ENCODE measurements at places on chromosomes 3 and 15. TPM values are rescaled to one million over a fixed set of nuclear protein-coding genes. Genes with fewer than 3 reads are reported as not detected.
A peak's percentile ranks its signal among the peaks of the same experiment; 100 is the strongest.

CPLX3 gene
- total RNA-seq: not detected

MESP1 gene
- 1.3 TPM for total RNA-seq

ABHD5 gene
- 48.5 TPM for total RNA-seq

RAD51 gene
- total RNA-seq: 0.77 TPM

BTD gene
- 18.0 TPM for total RNA-seq

DNA sequence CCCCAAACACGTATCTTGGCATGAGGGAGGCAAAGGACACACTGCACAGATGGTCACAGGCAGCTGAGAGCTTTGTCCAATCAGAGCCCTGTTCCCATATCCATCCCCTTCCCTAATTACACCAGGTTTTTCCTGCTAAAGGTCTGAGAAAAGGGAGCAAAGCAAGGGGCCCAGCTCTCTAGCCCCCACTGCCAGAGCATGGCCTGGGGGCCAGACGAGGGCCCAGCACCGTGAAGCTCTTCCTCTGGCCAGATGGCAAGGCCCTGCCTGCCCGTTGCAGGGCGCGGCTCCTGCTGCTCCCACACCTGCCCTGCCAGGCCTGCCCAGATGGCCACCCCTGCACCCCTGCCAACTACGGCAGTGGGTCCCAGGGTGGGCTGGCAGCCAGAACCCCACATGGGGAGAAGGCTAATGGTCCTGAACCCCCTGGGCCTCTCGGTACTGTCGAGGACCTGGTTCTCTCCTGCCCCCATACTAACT is 3.2 kb downstream of the SHF start:
- DNase-seq: no peak

DNA sequence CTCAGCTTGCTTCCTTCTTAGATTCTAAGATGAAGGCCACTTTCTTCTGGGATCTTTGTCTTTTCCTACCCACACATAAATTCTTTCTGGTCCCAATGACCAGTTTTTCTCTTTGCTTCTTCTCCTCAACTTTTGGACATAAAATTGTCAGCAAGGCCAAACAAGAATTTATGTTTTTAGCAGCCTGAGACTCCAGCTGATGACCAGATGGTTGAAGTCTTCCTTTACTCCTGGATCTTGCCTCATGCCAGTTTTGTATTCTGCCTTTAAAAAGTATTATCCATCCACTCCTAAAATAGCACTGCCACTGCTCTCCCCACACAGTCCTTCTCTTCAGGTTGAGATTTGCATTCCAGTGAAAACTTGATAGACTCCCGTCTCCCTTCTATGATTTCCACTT is 236.0 kb downstream of the VPS13C start:
- no peak for DNase-seq

DNA sequence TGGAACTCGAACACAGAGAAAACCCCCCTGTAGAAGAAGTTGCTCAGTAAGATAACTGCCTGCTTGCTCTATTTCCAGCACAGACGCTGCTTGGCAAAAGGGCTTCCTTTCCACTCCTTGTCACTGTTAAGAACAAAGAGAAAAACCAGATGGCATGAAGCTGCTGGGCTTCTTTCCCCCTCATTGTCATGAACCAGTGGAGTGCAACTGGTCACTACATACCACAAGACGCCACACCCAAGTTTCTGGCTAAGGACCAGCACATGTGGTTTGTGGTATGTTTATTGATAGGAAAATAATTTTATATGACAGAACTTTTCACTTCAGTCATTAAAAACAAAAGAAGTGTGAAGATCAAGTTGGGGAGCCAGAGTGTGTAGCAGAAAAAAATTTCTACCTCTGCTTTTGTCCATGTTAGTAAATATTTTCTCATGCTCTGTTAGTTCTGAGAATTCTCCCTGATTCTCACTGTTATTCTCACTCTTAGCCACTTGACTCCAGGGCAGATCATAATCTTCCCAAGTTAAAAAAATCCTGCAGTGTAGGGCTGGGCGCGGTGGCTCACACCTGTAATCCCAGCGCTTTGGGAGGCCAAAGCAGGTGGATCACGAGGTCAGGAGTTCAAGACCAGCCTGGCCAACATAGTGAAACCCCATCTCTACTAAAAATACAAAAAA is 37.9 kb downstream of the CLK3 start:
- peak; percentile 87 for DNase-seq

DNA sequence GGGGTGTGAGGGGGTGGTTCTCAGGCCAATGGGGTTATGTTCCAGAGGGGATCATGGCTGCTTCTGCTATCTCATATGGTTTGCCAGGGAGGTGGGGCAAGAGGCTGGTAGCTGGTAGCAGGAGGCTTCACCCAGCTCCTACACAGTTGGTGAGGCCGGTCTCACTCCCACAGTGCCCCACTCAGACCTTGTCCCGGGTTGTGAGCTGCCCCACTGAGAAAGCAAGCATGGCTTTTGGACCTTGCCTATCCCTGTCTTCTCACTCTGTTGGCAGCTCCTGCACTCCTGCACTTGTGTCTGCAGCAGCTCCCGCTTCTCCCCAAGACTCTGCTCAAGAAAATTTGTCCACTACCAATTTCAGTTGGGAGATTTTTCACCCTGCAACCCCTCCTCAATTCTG is 46.1 kb downstream of the MYRIP start:
- no peak for DNase-seq

- no peak for DNase-seq
Observed at GRCh38 chr15:79222808-79223207, 59.7 kb upstream of the ANKRD34C start.

DNA sequence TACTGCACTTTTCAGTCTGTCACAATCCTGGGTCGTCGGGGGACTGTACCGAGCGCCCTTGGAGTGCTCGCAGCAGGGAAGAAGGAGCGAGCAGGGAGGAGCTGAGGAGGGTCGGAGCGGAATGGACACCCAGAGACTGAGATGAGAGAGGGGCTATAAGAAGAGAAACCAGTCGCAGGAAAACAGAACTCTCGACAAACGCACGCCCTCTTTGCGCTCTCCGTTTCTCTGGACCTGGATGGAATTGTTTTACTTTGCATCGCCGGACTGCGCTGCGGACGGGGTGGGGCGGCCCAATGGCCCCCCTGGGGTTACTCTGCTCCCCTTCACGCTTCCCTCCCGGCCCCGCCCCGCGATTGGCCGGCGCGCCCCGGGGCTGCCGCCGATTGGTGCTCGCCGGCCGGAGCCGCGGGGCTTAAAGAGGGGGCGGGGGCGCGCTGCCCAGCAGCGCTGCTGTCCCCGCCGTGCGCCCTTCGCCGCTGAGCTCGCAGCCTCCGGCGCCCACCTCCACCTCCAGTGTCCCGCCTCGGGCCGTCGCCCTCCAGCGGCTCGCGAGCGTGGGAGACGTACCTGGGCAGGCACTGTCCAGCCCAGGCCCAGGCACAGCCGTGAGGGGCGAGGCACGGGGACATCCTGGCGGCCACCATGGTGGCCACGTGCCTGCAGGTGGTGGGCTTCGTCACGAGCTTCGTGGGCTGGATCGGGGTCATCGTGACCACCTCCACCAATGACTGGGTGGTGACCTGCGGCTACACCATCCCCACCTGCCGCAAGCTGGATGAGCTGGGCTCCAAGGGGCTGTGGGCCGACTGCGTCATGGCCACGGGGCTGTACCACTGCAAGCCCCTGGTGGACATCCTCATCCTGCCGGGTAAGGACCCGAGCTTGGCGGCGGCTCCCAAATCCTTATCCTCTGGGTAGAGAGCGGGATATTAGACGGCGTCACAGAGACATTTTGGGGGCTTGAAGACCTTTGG is at the start of gene CLDN11:
CLDN11 (plus strand) TSS at position 447 of the 977 bp plus-strand sequence; CDS start at position 646, 199 bp downstream.
- DNase-seq: peak; percentile 63

- DNase-seq: no peak
Observed at GRCh38 chr15:69443032-69443611, 9.5 kb upstream of the RPLP1 start.

DNA sequence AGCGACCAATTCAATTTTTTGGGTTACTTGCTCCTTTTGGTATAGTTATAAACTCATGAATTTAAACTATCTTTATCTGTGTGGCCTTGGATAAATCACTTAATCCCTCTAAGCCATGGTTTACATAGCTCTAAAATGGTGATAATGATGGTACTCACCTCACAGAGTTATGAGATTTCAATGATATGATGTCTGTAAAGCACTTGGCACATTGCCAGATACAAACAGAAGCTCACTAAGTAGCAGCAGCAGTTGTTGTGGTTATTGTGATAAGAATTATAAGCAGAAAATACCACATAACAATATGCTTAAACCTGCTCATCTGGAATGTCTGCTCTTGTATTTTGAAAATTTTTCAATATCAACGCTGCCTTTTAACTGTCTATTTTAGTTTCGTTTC is 185.1 kb upstream of the SNTN start:
- DNase-seq: no peak

DNA sequence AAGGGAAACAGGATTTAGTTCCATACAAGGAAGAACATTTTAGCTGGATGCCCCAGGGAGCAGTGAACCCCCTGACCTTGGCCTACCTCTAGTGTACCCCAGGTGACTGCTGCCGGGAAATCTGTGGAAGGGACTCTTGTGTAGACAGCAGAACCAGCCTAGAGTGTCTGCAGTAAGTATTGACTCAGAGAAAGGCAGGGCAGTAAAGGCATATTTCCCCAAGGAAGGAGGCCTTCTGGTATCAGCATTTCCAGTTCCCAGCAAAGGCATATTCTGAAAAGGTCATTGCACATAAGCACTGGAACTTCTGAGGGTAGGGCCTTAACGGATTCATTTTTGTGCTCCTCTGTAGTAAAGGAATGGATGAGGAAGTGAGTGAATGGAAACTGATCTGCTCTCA is 246.2 kb downstream of the FAM43A start:
- no peak for DNase-seq

GRCh38 chr3:190589326-190589725 is 75.4 kb downstream of the IL1RAP start:
- no peak for DNase-seq

DNA sequence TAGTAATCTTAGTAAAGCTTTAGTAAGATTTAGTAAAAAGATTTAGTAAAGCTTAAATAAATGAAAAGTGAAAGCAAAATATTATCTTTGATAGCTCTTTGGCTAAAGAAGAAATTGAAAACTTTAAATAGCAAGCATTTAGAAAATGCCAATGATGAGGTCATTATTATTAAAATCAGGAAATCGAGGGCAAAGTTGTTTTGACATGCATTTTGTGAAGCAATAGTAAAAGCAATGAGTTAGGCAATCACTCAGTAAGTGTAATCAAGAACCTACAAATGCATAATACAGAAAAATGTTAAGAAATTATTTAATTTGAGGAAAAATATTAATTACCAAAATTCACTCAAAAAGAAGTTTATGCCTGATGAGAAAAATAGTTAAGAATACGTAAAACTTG is 280.3 kb upstream of the MME start:
- DNase-seq: peak; percentile 73

DNA sequence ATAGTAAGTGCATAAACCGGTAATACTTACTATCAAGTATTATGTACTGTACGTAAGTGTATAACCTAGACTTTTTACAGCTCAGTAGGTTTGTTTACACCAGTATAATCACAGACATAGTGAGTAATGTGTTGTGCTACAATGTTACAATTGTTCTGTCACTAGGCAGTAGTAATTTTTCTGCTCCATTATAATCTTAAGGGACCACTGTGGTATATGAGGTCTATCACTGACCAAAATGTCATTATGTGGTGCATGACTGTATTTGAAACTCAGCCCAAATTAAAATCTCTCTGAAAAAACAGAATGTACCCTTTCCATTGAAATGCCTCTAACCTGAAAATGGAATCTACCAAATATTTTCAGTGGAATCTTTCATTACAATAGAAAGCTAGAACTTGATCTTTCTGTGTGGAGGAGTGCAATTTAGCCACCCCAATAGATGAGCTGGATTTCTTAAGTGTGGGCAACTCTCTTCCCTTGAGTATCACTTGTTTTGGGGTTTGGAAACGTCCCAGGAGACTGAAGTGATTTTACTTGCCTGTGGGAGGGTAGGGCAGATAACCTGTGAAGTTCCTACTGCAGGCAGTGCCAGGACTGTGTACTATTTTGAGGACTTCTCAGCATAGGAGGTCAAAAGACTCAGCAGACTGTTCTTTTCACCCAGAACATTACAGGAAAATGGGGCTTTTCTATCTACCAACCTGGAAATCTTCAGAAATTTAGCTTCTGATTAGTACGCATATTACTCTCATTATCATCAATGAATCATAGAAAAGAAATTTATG is 50.9 kb downstream of the FAM98B start:
- DNase-seq: no peak

DNA sequence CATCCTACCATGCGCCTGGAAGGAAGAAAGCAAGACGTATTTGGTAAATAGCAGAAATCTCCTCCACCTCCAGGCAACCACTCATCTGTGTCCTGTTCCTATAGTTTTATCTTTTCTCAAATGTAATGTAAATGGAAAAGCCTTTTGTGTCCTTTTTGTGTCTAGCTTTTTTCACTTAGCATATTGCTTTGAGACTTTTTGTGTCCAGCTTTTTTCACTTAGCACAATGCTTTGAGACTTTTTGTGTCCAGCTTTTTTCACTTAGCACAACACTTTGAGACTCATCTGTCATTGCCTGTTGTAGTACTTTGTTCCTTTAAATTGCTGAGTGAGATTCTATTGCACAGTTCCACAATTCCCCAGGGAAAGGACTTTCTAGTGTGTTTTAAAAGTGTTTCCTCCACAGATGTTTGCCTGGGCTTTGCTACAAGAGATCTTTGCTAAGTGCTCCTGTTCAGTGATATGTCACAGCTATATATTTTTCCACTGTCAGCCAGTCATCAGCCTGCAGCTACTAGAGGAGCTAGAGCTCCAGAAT is 27.9 kb upstream of the MUC13 start:
- DNase-seq: no peak

- DNase-seq: peak; percentile 69
Observed at GRCh38 chr3:173913974-173914421, 516.5 kb downstream of the NLGN1 start.

DNA sequence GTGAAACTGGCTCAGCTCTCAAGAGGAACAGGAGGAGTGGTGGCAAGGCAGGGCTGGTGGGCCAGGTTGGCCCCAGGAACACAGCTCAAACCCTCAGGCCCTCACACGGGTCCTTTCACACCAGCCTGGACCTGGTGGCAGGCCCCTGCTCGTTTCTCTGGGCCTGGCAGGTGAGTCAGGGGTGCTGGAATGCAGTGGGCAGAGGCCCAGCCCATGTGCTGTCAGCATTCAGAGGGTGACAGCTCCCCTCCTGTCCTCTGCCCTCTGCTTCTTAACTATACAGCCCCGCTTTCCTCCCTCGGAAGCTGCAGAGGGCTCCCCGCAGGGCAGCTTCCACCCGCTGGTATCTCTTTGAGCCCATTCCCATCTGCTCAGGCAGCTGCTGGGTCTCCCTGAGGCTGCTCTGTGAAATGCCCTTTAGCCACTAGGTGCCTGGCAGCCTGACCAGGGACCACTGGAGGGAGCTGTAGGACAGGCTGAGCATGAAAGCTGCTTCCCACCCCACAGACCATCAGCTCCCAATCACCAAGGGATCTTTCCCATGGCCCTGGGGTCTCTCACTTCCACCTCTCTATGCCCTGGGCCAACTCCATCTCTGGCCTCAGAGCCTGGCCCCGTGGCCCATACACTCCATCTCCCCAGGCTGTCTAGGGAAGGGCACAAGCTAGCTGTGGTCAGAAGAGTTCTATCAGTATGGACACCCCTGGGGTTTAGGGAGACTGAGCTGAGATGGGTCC is 24.8 kb downstream of the SHF start:
- peak; percentile 73 for DNase-seq

DNA sequence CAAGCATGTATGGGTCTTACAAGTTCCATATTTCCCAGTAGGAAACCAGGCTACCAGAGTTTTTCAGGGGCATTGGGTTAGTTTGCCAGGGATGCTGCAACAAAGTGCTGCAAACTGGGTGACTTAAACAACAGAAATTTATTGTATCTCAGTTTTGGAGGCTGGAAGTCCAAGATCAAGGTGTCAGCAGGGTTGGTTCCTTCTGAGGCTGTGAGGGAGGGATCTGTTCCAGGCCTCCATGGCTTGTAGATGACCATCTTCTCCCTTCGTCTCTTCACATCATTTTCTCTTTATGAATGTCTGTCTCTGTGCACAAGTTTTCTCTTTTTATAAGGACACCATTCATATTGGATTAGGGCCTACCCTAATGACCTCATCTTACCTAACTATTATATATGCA is 114.7 kb downstream of the LRRC28 start:
- no peak for DNase-seq

All from fibroblast of lung (primary cell).